ENCODE measurements at places on chromosomes 13 and 19.

DNA sequence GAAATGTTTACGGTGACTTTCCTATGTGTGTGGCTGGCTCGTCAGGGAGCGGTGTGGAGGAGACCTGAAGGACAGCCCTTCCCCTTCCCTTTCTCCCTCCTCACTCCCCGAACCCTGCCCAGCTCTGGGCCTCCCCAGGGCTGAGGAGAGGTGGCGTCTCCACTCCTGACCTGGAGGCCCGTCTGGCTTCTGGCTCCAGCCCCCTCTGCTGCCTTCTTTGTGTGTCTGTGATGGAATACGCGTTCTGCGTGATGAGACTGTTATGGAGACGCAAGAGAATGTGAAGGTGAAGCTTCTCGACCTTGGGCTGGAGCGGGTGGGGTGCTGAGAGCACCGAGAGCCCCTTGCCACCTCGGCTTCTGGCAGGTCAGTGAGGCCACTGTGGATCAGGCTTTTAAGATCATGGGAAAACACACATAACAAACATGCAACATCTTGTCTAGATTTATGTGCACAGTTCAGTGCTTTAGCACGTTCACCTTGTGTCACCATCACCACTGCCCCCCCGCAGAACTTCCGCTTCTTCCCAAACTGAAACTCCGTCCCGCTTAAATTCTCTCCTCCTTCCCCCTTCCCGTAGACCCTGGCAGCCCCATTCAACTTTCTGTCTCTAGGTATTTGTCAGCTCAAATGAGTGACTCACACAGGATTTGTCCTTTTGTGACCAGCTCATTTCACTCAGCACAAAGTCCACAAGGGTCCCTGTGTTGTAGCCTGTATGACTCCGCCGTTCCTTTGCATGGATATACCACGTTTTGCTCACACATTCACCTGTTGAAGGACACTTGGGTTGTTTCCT is 24.7 kb downstream of the ATP11A start:
- no peak for DNase-seq

DNA sequence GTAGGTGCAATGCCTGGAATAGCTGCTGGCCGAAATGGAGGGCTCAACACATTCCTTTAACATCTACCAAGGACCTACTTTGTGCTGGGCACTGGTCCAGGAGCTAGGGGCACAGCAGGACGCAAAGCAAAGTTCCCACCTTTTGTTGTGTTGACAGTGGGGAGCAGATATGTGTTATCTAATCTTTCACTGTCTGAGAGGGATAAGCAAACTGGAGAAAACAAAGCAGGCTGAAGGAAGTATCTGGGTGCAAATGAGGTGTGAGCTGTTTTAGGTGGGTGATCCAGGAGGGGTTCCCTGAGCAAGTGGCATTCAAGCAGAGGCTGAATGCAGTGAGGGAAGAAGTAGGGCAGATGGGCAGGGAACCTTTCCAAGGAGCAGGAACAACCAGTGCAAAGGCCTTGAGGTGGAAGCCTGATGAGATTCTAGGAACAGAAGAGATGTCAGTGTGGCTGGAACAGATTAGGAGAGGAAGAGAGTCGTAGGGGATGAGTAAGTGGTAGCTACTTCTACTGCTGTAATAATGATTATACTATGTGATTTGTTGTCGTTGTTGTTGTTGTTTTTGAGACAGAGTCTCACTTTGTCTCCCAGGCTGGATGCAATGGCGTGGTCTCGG is 2.2 kb upstream of the PLAUR start:
- DNase-seq, result no peak

DNA sequence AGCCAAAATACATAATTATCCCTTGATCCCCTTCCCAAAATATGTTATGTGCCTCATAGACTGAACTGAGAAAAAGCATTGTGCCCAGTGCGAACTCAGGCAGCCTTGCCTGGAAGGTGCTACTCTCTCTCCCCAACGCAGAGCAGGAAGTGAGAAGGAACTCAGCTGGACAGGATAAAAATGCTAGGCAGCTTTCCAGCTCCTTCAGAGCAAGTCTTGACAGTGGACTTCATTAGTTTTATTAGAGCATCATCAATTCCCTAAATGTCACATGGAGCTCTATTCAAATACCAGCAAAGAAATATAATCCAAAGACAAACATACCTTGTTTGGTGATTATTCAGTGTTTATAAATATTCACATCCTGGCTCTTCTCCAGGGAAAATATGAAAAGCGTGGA is 202.4 kb downstream of the RFC3 start:
- no peak for DNase-seq

DNA sequence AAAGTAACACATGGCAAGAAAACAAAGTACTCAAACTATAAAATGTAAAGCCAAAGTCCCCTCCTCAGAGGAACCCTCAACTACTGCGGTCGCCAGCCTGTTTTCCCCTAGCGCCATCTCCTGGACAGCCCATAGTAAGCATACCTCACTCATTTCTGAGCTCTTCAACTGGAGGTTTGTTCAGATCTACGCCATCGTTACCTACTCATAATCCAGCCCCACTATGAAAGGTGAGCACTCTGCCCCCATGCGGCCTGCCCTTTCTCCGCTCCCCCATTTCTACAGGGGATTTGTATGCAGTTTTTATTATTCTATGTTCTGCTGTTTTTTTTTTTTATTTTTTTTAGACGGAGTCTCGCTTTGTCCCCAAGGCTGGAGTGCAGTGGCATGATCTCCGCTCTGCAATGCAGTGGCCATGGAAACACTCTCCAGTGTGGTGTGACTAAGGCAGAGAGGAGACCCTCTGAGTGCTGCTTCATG is 26.2 kb downstream of the OPA3 start:
- DNase-seq, result peak; percentile 82

DNA sequence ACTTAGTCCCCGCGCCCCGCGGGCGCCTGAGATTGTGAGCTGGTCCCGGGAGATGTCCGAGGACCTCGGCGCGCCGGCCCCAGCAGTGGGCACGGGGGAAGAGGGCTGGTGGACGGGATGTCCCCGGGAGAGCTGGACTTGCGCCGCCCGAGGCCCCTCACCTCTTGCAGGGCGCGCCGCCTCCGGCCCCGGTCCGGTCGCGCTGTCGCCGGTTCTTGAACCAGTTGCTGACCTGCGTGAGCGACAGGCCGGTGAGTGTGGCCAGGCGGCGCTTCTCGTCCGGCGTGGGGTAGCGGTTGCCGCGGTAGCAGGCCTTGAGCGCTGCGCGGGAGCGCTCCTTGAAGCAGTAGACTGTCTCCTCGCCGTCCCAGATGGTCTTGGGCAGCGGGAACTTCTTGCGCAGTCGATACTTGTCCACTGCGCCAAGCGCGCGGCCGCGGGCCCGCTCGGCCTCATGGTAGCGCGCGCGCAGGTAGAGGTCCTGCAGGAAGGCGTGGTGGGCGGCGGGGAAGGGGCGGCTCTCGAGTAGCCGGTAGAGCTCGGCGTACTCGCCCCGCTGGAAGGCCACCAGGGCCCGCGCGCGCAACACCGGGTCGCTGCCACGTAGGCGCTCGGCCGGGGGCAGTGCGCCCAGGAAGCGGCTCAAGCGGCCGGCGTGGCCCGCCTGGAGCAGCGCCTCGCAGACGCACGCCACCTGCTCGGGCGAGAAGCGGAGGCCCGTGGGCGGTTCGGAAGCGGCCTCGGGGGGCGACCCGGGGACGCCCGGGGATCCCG is 984 bp downstream of the SIX5 start:
- no peak for DNase-seq

DNA sequence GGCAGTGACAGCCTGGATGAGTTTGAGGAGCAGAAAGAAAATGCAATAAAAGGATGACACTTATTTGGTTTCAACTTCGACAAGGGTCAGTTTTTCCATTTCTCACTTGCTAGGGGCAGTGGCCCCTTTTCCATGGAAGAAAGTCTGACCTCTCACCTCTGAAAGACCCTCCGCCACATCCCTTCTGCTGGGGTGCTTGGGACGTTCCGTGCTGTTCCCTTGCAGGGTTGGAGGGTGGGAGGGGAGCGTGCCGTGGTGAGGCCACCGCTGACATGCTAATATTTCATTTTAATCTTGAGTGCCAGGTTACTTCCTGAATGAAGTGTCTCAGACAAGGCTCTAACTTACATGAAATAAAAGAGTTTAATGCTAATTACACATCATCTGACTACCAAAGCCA is 5.2 kb upstream of the ZNF536 start:
- DNase-seq, result no peak

GRCh38 chr19:10230173-10230860 is 814 bp downstream of the S1PR2 start:
- DNase-seq, result peak; percentile 65

DNA sequence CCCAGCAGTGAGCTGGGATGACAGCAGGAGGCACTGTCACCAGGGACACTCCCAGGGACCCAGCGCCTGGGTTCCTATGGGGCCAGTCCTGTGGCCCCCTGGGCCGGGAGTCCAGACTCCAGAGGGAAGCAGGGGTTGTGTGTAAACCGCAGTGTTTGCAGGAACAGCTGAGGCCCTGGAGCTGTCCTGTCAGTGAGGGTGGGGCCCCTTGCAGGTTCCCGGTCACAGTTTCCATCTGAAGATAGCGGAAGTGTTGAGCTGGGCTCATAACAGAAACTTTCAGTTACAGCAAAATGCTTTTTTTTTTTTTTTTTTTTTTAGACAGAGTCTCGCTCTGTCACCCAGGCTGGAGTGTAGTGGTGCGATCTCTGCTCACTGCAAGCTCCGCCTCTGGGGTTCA is 17.7 kb upstream of the CSNK1G2 start:
- peak; percentile 26 for DNase-seq

DNA sequence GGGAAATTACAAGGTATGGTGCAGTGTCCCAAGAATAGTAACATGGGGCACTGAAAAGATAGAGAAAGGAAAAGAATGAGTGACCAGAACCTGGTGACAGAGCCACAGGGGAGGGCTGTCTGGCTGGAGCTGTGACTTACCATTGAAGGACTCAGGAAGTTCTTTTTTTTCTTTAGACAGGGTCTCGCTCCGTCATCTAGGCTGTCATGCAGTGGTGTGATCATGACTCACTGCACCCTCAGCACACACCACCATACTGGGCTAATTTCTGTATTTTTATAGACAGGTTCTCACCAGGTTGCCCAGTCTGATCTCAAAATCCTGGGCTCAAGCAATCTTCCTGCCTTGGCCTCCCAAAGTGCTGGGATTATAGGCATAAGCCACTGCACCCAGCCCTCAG is 8.8 kb upstream of the CPB2 start:
- no peak for DNase-seq

DNA sequence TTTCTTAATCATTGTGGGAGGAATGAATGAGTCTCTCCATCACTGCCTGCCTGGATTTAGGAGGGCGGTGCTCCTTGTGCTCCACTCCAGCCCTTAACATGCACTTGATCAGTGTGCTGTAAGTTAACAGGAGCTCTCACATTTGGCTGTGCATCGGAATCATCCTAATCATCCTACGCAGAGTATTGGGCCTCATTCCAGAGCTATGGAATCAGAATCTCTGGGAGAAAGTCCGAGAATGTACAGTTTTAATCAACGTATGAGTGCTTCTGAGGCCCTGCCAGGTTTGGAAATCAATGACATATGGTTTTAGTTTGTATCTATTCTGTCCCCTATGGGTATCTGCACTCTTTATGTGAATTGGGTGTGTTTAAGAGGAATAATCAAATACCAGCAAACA is 34.9 kb upstream of the DCLK1 start:
- no peak for DNase-seq

DNA sequence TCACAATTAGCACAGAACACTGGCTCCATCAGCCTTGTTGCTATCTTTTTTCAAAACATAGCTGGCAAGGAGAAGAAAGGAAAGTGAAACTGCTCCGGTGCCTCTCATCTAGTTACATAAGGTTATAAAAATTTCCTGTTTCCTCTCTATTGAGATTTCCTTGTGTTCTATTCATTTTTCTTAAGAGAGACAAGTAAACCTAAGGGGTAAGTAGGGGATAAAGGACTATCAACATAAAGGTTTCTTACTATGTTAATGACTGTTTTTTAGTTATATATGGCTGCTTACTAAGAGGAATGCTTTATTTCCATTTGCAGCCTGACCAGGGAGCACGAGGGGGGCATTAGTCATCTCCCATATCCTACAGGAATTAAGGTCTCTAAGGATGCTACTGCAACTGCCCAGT is 73.2 kb upstream of the MLNR start:
- DNase-seq, result peak; percentile 59

GRCh38 chr19:31168106-31168625 is 181.1 kb downstream of the TSHZ3 start:
- DNase-seq, result no peak

DNA sequence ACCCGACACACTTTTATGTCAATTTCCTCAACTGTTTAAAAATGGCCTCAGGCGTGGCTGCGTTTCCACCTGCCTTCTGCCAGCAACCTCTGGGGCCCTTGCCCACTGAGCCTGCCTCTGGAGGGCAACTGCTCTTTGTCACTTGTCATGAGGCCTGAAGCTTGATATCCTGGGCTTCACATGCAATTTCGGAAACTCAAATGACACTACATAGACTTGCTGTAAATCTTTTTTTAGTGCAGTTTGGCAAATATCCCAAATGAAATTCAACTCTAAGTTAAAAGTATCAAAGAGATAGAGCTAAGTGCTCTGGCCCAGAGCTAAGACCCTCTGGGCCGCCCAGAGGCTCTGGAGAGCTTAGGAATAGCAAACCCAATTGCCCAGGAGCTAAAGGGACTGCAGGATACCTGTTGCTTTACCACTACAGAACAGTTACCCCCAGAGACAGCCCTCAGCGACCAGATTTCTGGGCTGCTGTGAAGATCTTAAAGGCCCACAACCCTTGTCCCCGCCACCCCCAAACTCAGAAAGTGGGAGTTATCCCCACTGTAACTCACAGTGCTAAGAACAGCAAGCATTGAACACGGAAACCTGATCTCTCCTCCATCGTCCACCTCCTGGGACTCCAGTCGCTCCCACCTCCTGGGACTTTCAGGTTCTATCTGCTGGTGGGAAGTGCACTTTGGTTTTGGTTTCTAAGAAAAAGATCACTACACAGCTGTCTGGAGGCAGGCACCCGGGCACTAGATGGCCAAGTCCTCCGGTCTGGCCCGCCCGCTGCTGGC is 19.4 kb downstream of the GJA3 start:
- DNase-seq, result no peak

- no peak for DNase-seq
Measured at GRCh38 chr13:111482806-111483620, 162.6 kb downstream of the TEX29 start.

DNA sequence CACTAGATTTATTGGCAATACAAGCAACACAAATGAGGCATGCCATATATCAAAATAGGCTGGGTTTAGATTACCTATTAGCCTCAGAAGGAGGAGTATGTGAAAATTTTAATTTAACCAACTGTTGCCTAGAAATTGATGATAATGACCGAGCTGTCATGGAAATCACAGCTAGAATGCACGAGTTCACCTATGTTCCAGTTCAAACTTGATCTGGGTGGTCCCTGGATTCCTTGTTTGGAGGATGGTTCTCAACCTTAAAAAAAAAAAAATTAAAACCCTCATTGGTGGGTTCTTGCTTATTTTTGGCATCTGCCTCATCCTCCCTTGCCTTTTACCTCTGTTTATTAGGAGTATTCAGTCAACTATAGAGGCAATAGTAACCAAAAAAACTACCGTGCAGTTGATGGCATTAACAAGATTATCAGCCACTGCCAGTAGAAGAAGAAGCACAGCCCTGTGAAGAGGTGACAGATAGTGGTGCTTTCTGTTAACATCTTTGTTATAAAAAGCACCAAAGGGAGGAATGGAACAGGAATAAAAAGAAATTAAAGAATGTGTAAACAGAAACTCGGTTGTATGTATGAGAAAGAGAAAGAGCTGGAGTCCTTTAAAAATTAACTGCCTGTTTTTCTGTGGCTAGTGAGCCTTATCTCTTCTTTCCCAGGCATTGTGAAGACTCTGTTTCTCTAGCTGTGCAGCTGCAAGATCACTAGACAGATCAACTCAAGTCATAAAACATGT is 106.4 kb downstream of the ZNF429 start:
- DNase-seq, result no peak

- no peak for DNase-seq
Measured at GRCh38 chr19:46475986-46476385, 4.6 kb upstream of the PNMA8A start.
